ENCODE measurements at places on chromosomes 6 and 20.
A peak's percentile ranks its signal among the peaks of the same experiment; 100 is the strongest.

DNA sequence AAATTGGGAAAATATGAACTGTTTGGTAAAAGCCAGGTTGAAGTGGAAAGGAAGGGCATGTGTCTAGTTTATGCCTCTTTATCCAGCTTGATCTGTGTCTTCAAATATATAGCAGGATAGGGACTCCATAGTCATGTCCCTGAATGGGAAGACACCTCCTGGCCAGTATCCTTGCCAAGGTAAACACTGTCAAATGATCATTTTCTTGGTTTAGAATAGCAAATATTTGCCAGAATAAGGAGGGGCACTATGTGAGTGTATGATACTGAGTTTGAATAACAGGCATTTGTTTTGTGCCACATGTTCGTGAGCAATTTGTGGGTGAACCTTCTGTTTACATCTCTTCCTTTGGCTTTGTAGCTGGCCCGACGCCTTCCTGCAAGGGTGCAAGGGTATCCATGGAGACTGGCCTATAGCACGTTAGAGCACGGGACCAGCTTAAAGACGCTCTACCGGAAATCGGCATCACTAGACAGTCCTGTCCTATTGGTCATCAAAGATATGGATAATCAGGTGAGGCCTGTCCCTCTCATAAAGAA lies 34.2 kb upstream of the HINT3 start:
- DNase-seq = no peak

DNA sequence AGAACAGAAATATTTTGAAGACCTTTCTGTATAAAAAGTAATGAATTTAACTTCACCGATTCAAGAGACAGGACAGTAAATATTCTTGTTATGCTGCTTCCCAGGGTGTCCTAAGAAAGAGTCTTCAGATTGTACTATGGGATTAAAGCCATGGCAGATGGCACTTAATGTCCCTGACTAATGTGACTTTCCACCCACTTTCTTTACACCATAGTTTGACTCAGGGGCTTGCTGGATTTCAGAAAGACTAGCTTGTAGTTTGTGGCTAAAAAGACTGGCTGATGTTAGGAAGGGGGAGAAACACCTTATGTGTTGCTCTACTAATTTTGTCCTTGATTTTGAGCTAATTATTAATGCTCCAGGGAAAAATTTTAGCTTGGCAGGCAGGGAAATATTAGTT lies 75.9 kb downstream of the UTRN start:
- no peak for DNase-seq

GRCh38 chr6:33276864-33277662 lies at the start of gene B3GALT4:
B3GALT4 (plus strand) TSS chr6:33277123; CDS start chr6:33277420, 297 bp downstream.
- peak; percentile 95 for DNase-seq

- DNase-seq = no peak
These were observed 685.2 kb upstream of the AGPAT4 start for GRCh38 chr6:161959072-161959471.

- peak; percentile 18 for DNase-seq
These were observed 26.8 kb downstream of the ZNF831 start for GRCh38 chr20:59190466-59190865.

All from endodermal cell (in vitro differentiated cells).